ENCODE measurements at places on chromosomes 4 and X. TPM values are rescaled to one million over a fixed set of nuclear protein-coding genes. Genes with fewer than 3 reads are reported as not detected.

Gene CFAP299
- total RNA-seq = not detected

Gene FHDC1
- 0.93 TPM for total RNA-seq

Gene SHOX
- 0.02 TPM for total RNA-seq

Gene CCDC160
- not detected for total RNA-seq

Gene DNASE1L1
- 30.7 TPM for total RNA-seq

Gene AGTR2
- not detected for total RNA-seq

Gene PPP1R3F
- 3.1 TPM for total RNA-seq

Gene ARHGAP10
- total RNA-seq = 15.3 TPM

Gene TSPAN7
- 3.0 TPM for total RNA-seq

Gene GPR82
- total RNA-seq = not detected

Gene MUC7
- total RNA-seq = not detected

Gene ART3
- not detected for total RNA-seq

Gene HELT
- total RNA-seq = not detected

Gene CSAG3
- total RNA-seq = not detected

Gene TMEM47
- 1.5 TPM for total RNA-seq

Gene POU4F2
- total RNA-seq = not detected

Gene FGF5
- total RNA-seq = 0.09 TPM
